ENCODE measurements at places on chromosomes 12 and 14. TPM values are rescaled to one million over a fixed set of nuclear protein-coding genes. Genes with fewer than 3 reads are reported as not detected.

The VPS37B gene
- total RNA-seq = 29.9 TPM

GRCh38 chr12:65511134-65511834, 232.8 kb downstream of the MSRB3 start:
- DNase-seq = no peak

DNA sequence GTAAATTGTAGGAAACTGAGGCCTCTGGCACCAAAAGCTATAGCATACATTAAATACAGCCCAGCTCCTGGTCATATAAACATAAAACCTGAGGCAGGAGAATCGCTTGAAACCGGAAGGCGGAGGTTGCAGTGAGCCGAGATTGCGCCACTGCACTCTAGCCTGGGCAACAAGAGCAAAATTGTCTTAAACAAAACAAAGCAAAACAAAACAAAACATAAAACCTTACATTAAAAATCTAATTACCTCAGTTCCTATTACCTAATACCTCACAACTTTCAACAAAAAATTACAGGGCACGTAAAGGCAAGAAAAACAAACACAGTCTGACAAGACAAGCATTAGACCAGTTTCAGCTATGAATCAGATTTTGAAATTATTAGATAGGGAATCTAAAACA, 36.7 kb downstream of the TMEM116 start:
- no peak for DNase-seq

GRCh38 chr14:96272777-96273473, 16.9 kb downstream of the BDKRB1 start:
- peak; percentile 40 for DNase-seq

The TNS2 gene
- total RNA-seq = 107 TPM

DNA sequence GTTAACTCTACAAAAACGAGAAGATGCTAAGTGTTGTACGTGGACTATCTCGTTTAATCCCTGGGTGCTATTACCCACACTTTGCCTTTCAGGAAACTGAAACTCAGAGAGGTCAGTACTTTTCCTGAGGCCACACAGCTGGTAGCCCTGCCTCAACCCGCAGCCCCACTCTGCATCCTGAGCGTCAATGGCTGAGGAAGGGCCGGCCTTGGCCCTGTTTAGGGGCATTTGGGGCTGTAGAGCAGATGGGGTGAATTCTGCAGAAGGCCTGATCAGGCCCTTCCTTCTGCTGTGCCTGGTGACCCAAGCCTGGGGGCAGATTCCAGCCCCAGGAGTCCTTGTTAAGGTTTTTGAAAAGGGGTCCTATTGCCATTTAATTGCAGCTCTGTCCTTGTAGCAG, 3.7 kb upstream of the CCDC197 start:
- DNase-seq = no peak

- no peak for DNase-seq
Observed at GRCh38 chr12:82730953-82731459, 44.3 kb downstream of the TMTC2 start.

Measured in osteocyte (in vitro differentiated cells).